Brain (organoid and tissue), 16 donors: ENCODE measurements at places on chromosomes 12 and 14.
A peak's percentile ranks its signal among the peaks of the same experiment; 100 is the strongest.

- no peak for DNase-seq
Observed at GRCh38 chr14:100371773-100372172, 48.6 kb downstream of the SLC25A47 start.

- DNase-seq, result no peak
Observed at GRCh38 chr12:121513464-121514183, 67.2 kb downstream of the KDM2B start.

DNA sequence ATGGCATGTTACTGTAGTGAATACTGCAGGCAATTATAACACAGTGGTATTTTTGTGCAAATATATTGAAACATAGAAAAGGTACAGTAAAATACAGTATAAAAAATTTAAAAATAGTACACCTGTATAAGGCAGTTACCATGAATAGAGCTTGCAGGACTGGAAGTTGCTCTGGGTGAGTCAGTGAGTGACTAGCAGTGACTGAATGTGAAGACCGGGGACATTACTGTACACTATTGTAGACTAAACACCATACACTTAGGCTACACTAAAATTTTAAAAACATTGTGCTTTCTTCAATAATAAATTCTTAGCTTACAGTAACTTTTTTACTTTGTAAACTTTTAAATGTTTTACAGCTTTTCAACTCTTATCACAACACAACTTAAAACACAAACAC is 181.7 kb downstream of the GALC start:
- no peak for DNase-seq

DNA sequence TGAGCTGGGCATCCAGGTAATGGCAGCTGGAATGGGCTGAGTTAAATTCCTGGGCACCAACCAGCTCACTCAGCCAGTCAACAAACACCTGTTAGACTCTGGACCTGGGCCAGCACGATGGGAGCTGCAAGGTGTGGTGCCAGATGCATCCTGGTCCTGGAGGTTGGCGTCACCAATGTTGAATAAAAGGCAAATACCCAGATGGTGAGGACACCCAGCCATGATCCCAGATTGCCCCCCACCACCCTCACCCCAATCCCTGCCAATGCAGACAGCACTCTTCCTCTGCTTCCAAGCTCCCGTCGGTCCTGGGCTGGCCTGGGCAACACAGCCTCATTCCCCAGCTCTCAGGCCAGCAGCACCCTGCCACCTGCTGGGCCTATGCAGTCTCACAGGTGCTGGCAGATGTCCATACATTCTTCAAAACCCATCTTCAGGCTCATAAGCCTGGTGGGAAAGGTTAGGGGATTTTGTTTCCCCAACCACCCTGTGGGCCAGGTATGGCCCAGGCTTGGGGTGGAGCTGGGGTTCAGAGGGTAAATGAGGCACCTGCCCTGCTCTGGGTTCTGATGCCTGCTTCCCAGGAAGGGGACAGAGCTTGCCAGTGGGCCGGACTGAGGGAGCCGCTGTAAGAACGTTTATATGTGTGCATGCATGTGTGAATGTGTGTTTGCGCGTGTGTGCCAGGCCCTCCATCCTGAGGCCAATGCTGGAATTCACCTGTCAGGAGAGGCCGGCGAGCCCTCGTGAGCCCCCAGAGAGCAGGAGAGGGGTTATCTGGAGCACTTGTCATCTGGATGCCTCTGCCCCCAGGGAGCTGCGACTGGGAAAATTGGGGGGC is 58.0 kb downstream of the LGMN start:
- peak; percentile 43 for DNase-seq

DNA sequence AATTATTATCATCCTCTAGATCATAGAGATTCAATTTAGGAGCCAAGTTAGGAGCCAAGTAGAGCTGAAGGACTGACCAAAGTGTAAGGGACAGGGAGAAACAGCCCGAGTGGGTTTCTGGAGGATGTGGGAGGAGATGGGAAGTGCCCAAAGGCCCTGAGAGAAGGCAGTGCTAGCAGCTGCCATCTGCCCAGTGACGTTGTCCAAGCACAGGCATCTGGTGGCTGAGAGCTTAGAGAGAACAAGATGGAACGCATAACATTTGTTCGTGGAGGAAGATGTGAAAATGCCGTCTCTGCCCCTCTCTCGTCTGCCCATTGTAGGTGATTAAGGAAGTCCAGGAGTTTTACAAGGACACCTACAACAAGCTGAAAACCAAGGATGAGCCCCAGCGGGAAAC is 34.7 kb downstream of the CD9 start:
- DNase-seq, result no peak
